NCI-H1092 (cell line): ENCODE measurements at places on chromosomes 16 and 17.
A peak's percentile ranks its signal among the peaks of the same experiment; 100 is the strongest.

- no peak for DNase-seq
These were observed 83.9 kb downstream of the YPEL2 start for GRCh38 chr17:59415397-59415796.

GRCh38 chr17:9872852-9873251 is 32.2 kb downstream of the RCVRN start:
- DNase-seq = no peak

GRCh38 chr17:74815550-74816370 is 39.6 kb upstream of the NAT9 start:
- no peak for DNase-seq

DNA sequence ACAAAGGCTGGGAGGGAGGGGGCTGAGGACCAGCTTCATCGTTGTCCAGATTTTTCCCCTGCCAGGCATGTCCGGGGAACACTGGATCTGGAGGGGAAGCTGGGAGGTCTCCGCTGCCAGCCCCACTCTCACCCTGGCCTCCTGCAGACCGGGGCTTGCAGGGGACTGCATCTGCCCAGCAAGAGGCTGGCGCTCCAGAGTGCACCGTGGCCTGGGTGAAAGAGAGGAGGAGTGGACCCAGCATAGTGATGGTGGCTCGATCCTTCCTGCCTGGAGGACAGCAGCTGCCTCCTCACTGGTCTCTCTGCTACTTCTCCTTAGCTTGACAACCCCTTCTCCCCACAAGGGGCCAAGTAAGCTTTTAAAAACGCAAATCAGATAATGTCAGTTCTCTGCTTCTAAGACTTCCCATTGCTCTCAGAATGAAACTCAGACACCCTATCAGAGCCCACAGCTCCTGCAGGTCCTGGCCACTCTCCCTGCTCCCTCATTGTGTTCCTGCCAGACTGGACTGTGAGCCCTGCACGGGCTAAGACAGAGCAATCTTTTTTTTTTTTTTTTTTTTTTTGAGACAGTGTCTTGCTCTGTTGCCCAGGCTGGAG is 15.0 kb downstream of the CPNE2 start:
- DNase-seq = no peak

DNA sequence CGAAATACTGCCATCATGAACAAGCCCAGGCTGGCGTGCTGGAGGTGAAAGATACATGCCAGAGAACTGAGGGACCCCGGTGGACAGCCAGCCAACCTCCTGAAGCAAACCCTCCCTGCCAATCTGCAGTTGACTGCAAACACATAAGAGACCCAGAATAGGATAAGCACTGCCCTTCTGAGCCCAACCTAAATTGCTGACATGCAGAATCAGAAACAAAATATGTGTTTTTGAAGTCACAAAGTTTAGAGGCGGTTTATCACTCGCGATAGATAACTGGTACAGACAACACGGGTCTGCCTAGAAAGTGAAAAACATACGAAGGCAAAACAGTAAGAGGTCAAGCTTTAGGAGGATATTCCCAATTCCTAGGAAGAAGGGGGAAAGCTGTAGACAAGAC is 14.6 kb downstream of the TOX3 start:
- DNase-seq = no peak

DNA sequence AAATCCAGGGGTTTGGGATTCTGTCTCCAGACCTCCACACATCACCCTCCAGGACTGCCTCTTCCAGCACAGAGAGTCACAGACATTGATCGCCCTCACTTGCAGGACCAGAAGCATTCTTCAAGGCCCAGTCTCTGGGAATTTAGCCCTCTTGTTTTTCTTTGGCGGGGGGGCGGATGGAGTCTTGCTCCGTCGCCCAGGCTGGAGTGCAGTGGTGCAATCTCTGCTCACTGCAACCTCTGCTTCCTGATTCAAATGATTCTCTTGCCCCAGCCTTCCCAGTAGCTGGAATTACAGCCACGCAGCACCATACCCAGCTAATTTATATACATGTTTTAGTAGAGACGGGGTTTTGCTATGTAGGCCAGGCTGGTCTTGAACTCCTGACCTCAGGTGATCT is 8.5 kb upstream of the ITGAL start:
- no peak for DNase-seq

DNA sequence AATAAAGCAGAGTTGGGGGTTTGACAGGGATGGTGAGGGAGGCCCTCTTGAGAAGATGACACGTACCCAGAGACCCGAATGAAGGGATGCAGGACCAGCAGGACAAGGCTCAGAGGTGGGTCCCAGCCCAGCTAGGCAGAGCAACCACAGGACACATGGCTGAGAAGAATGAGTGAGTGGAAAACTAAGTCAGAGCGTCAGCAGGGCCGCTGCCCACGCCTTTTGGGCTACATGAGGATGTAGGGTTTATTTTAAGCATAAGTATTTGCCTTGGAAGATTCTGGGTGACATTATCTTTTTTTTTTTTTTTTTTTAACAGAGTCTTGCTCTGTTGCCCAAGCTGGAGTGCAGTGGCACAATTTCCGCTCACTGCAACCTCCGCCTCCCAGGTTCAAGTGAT is 176.0 kb downstream of the TMEM132E start:
- DNase-seq = no peak

GRCh38 chr16:84369938-84370627 is 1.7 kb downstream of the ATP2C2 start:
- no peak for DNase-seq

GRCh38 chr16:3857189-3858043 is 23.1 kb downstream of the CREBBP start:
- DNase-seq = no peak

GRCh38 chr16:58732545-58733247 is 1.4 kb downstream of the GOT2 start:
- no peak for DNase-seq

- DNase-seq = no peak
These were observed 24.5 kb upstream of the MILR1 start for GRCh38 chr17:64424324-64424849.

- DNase-seq = no peak
These were observed 24.8 kb downstream of the SEC14L1 start for GRCh38 chr17:77165577-77165976.

DNA sequence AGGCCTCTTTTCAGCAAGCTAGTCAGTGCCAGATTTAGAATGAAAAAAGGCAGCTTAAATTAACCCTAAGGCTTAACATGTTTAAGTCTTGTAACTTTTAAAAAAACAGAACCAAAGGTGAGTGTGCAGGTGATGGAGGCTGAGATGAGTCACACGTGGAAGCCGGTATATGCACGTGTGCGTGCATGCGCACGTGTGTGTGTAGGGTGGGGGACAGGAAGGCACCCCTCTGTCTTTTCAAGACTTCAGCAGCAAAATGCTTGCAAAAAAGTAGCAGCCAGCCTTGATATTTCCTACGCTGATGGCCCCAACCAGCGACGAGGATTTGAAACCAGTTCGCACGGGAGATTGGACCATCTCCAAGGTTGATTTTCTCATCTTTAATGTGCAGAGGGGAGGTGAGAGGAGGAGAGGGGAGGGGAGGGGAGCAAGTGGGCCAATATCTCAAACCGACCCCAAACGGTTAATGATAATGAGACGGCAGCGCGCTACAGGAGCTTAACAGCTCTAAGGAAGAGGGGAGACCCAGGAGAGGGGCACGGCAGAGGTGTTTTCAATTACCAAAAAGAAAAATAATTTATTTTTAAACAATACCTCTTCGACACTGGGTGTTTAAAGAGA is 154.7 kb downstream of the ZNF423 start:
- peak; percentile 25 for DNase-seq
